ENCODE measurements at places on chromosomes 1 and 21. TPM values are rescaled to one million over a fixed set of nuclear protein-coding genes. Genes with fewer than 3 reads are reported as not detected.

DNA sequence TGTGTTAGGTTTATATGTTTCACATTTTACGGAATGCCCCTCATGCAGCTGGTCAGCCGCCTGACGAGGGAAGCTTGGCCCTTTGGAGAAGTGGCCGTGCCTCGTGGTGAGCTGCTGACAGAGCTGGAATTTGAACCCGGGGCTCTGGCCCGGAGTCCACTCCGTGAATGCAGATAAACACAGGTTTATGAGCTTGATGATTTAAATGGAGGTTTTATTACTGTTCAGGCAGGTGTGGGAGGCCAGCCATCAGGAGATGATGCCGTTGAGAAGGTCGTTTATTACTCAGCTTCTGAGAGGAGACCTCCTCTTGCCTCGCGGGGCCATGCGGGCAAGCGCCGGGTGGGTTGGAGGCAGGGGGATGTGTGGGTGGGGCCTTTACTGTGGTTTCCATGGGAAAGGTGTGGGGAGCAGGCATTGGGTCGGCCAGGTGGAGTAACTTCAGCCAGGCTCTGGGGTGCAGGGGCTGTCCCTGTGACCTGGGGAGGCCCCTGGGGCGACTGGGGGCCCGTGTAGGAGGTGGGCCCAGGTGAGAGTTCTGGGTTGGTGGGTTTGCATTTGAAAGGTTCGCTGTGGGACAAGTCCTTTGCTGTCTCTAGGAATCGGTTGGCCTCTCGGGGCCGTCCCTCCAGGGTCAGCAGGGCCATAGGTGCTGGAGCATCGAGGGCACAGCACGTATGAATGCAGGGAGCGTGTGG is 22.0 kb downstream of the PRKCZ start:
- DNase-seq, result no peak

- DNase-seq, result no peak
Measured at GRCh38 chr1:15155888-15156741, 2.6 kb downstream of the TMEM51 start.

- no peak for DNase-seq
Measured at GRCh38 chr1:194707074-194707473, 1520.7 kb upstream of the B3GALT2 start.

DNA sequence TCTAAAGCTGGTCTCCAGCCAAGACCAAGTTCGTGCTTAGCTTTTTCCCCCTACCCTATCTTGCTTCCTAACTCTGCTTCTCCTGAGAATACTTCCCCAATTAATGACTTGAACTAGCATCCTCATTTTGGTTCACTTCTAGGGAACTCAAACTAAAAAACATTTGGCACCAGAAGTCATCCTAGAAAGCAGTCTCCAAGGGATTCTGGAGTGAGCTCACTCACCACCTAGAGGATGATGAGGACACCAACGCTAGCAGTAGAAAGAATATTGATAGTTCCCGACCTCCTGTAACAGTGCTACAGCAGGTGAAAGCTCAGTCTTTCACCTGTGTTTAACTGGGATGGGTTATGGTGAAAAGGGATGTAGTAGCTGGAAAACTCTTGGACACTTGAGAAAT is 4.7 kb upstream of the PSMB2 start:
- no peak for DNase-seq

GRCh38 chr1:55131801-55132200 is 83.4 kb downstream of the USP24 start:
- DNase-seq, result peak; percentile 74

- no peak for DNase-seq
Measured at GRCh38 chr1:204479387-204480136, 15.0 kb downstream of the PIK3C2B start.

- no peak for DNase-seq
Measured at GRCh38 chr1:34113362-34113761, 51.7 kb downstream of the CSMD2 start.

DNA sequence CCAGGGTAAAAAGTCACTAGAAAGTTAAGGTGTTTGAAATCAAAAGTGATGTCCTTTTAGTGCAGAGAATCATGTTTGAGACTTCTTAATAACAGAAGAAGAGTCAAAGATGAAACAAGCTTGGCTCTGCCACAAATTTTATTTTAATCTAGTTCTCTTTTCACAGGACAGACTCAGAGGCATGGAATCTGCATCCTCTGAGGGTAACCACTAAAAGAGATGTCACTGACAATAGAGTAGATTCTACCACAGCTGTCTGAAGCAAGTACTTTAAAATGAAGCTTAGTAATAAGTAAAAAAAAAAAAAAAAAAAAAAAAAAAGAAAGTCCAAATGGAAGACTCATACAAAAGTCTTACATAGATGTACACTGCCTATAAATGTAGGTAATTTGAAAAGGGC is 519.7 kb upstream of the PRMT6 start:
- DNase-seq, result peak; percentile 19

DNA sequence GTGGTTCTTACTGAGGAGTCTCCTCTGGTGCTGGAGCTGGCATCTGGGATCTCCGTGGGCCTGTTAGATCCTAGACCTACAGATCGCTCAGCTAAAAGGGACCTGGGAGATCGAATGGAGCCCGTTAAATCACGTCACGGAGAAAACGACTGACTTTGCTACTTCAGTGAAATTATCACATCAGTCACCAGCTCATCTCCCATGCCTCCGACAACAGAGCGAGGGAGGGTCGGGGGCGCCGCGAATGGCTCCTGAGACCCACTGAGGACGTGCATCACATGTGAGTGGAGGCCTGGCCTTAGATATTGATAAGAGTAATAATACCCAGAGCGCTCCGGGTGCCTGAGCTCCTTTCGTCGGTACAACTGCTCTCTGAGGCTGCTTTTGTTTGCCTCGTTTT is 55.6 kb upstream of the ACTL8 start:
- no peak for DNase-seq

GRCh38 chr1:152110365-152110859 is 4.8 kb downstream of the TCHH start:
- peak; percentile 56 for DNase-seq

- DNase-seq, result no peak
Measured at GRCh38 chr1:203722909-203723308, 42.1 kb upstream of the LAX1 start.

GRCh38 chr21:28159396-28159795 is 833.3 kb downstream of the LTN1 start:
- no peak for DNase-seq

DNA sequence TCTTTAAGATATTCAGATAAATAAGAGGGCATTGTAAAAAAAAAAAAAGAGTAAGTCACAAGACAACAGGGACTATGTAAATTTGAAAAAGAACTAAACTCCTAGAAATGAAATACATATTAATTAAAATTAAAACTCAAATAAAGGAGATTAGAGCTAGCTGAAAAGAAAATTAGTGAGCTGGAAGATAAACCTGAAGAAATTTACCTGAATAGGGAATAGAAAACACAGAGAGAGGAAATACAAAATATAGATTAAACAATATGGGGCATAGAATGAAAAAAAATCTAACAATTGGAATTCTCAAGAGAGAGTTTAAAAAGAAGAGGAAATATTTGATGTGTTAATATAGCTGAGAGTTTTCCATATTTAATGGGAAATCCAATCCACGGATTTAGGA is 35.6 kb upstream of the TADA1 start:
- no peak for DNase-seq

- no peak for DNase-seq
Measured at GRCh38 chr21:40020651-40021050, 153.4 kb downstream of the PCP4 start.

DNA sequence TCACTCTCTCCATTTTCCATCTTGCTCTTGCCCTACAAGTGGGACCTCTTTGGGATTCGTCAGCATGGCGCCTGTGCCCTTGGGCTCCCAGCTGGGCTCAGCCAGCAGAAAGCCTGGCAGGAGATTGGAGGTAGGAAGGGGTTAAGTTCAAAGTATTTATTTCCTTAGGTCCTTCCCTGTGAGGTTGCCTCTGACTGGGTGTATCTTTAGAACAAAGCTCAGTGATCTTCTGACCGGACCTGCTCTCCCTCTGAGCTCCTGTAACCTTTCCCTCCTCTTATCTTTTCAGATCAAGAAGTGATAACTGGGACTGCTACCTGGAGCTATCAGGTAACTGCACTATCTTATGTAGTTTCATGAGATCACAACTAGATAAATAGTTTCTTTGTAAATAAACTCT is 75.8 kb upstream of the ABCD3 start:
- DNase-seq, result no peak

DNA sequence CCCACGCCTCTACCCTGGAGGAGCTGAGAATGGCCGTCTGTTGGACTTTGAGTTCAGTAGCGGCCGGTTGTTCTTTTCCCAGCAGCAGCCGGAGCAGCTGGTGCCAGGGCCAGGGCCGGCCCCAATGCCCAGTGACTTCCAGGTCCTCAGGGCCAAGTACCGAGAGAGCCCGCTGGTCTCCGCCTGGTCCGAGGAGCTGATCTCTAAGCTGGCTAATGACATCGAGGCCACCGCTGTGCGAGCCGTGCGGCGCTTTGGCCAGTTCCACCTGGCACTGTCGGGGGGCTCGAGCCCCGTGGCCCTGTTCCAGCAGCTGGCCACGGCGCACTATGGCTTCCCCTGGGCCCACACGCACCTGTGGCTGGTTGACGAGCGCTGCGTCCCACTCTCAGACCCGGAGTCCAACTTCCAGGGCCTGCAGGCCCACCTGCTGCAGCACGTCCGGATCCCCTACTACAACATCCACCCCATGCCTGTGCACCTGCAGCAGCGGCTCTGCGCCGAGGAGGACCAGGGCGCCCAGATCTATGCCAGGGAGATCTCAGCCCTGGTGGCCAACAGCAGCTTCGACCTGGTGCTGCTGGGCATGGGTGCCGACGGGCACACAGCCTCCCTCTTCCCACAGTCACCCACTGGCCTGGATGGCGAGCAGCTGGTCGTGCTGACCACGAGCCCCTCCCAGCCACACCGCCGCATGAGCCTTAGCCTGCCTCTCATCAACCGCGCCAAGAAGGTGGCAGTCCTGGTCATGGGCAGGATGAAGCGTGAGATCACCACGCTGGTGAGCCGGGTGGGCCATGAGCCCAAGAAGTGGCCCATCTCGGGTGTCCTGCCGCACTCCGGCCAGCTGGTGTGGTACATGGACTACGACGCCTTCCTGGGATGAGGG is 28.5 kb upstream of the SPSB1 start:
- DNase-seq, result no peak

- DNase-seq, result peak; percentile 49
Measured at GRCh38 chr1:60848583-60849188, 233.7 kb upstream of the NFIA start.

DNA sequence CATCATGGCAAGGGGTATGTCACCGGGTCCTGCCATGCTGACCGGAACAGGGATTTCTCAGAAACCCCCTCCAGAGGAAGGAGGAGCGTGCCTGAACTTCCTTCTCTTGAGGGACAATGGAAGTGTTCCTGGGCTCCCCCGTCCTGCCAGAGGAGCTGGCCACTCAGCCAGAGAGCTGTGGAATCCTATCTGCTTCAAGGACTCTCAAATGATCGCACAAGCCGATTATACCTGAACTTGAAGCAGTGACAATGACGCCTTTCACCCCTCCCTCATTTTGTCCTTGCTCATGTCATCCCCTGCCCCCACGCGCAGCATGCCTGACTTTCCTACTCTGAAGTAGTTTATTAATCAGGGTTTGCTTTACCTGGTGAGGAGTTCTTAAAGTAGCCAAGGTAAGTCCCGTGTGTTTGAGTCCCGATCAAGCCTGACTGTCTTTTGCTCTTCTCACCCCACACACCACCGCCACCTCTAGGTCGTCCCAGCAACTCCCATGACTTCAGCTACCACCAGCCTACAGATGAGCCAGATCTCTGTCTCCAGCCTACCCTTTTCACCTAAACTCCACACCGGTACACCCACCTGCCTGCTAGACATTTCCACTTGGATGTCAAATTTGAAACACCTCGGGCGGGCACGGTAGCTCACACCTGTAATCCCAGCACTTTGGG is 25.0 kb upstream of the PRELP start:
- no peak for DNase-seq

- DNase-seq, result no peak
Measured at GRCh38 chr1:21779613-21780521, 3.1 kb downstream of the USP48 start.

DNA sequence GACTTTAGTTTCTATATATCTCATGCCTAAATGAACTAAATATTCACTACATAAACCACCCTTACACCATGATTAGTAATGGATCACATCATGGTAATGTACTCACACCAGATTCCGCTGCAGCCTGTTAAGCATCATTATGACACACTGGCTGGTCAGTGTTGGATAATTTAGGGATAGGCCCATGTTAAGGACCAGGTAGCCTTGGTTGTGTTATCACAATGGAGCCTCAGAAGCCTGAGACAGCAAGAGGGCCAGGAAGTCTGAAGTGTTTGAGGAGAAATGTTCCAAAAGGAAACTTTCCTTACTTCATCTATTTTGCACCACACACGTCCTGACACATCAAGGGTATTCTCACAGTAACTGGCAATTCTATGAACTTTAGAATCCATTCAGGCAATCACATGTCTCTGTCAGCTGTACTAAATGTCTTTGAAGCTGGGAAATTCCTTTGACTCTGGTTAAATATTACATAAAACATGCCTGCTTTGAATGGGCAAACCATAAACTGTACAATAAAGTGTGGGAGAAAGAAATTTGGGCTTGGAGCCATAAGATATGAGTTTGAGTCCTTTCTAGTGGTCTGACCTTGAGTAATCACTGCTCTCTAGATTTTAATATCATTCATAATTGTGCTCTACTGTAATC is 105.3 kb upstream of the DPT start:
- no peak for DNase-seq

DNA sequence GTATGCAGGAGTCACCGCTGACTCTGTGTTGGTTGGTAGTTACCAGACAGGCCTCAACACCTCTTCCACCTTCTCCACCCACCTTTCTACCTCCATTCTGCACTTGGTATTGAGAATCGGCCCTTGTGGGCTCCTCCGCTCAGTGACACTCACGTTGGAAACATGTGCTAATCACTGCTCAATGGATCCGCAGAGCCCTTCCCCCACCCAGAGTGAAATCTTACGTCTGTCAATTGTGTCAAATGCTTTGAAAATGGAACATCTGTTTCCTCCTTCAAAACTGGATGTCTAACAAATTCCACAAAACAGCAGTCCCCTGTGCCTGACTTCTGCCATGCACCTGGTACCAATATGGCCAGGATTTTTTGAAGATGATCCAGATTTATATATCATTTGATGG is 65.5 kb upstream of the NRIP1 start:
- no peak for DNase-seq

CRYAA gene
- total RNA-seq, result not detected

TTLL7 gene
- total RNA-seq, result 21.3 TPM

NOS1AP gene
- total RNA-seq, result 0.98 TPM

LEPR gene
- 20.2 TPM for total RNA-seq

AGPAT3 gene
- total RNA-seq, result 21.7 TPM

EEIG2 gene
- total RNA-seq, result 16.7 TPM

OVAAL gene
- 0.11 TPM for total RNA-seq

ACKR1 gene
- total RNA-seq, result not detected

ATP1B1 gene
- 16.1 TPM for total RNA-seq

ZNF691 gene
- 11.0 TPM for total RNA-seq

TTLL10 gene
- not detected for total RNA-seq

THEM5 gene
- not detected for total RNA-seq
